ENCODE measurements at places on chromosomes 5 and 9.

- DNase-seq: peak; percentile 51
Measured at GRCh38 chr5:134738963-134739661, 764 bp downstream of the CAMLG start.

- no peak for DNase-seq
Measured at GRCh38 chr9:19492775-19493173, 84.0 kb downstream of the ACER2 start.

DNA sequence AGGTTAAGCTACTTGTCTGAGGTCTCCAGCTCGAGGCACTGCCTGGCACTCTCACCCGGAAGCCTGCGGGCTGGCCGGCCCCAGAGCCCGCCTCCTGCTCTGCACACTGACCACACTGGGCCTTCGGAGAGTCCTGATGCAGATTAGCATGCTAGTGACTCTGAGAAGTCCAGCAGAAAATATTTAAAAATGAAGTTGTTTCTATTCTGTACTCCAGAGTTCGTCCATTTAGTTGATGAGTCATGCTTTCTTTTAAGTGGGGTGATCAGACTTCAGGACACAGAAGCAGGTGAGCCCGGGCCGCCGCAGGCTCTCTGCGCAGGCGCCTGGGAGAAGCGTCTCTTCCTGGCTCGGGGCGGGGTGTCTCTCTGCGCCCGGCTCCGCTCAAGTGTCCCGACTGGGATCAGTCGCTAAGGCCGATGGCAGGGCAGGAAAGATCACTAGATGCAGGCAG is 32.5 kb downstream of the FAM240B start:
- no peak for DNase-seq

DNA sequence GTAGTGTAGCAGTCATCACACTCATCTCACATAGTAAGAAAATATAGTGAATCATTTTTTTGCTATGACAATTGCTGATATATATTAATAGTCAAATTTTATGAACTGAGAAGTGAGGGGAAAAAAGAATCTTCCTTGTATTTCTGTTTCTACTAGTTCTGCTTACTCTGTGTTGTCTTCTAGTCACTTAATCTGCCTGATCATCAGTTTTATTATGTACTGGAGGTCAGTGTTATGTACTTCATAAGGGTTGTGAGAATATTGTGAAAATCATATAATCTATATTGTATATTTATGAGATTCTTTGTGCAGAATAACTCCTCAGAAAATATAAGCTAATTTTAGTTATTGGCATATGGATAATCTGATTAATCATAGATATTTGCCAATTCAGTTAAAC is 546.9 kb upstream of the RIOK2 start:
- no peak for DNase-seq

DNA sequence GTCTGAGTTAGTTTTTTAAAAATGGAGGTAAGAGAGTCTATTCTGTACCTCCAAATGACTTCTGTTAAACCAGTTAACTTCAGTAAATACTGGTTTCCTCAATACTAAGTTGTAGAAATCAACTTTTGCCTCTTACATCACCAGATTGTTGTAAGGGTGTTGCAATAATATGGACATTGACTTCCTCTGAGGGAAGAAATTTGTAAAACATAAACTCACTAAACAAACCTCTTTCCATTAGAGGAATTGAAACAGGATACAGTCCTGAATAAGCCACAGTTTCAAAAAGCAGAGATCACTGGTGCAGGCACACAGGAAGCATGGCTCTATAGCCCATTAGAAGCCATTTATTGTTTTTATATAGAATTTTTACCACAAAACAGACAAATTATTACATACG is 32.7 kb upstream of the SLCO6A1 start:
- no peak for DNase-seq

GRCh38 chr9:124386201-124386600 is 29.0 kb downstream of the PSMB7 start:
- DNase-seq: no peak

GRCh38 chr5:13910637-13911288 is 33.7 kb downstream of the DNAH5 start:
- DNase-seq: no peak

DNA sequence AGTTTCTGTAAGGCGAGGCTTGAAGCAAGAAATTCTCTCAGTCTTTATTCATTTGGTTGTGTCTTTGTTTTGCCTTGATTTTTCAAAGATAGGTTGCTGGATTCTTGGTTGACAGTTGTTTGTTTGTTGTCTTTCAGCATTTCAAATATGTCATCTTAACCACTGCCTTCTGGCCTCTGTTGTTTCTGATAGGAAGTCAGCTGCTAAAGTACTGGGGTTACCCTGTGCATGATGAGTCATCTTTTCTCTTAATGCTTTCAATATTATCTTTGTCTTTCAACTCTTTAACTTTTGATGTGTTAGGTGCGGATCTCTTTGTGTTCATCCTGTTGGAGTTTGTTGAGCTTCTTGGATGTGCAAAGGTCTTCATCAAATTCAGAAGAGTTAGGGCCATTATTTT is 1571.3 kb downstream of the MAT2B start:
- DNase-seq: no peak

- DNase-seq: no peak
Measured at GRCh38 chr5:90438100-90438499, 28.5 kb upstream of the CETN3 start.

GRCh38 chr9:91086657-91087461 is 274.9 kb downstream of the AUH start:
- DNase-seq: no peak

DNA sequence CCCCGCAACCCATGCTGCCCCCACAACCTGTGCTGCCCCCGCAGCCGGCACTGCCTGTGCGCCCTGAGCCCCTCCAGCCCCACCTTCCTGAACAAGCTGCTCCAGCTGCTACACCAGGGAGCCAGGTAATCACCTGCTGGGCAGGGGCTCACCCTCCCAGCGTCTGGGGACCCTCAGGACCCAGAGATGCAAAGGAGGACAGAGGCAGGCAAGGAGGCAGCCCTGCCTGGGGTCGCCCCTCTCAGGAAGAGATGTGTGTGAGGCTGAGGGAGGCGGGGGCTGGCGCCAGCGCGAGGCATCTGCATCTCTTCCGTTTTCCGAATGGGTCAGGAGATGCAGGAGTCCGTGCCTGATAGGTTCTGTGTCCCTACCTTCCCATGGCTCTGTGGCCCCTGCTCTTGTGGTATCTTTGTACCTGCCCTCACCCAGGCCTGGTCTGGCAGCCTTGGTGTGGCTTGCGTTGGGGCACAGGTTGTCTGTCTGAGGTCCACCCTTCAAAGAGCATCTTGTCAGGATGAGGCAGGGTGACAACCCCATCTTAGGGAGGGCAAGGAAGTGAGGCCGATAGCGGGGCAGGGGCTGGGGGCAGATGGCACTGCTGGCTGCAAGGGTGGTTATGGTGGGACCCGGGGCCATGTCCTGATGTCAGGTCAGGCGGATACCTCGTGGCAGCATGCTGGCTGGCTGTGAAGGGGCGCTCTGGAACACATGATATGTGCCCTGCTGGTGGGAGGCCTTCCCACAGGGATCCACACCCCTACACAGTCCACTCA is 75.7 kb downstream of the WNK2 start:
- peak; percentile 21 for DNase-seq

- DNase-seq: no peak
Measured at GRCh38 chr9:87787735-87788134, 61.8 kb downstream of the CTSL start.

DNA sequence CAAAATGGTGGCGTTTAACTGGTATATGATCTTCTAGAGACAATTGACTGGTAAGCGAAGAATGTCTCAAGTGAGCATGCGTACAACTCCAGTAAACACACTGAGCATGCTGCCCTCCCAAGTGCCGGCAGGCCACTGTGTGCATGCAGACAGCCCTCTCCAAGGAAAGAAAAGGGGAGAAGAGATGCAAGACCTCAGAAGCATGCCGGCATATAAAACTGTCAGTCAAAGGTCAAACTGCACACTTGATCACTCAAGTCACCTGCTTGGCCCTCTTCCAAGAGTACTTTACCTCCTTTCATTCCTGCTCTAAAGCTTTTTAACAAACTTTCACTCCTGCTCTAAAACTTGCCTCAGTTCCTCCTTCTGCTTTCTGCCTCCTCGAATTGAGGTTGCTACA is 910.2 kb downstream of the TAF11L14 start:
- DNase-seq: no peak

DNA sequence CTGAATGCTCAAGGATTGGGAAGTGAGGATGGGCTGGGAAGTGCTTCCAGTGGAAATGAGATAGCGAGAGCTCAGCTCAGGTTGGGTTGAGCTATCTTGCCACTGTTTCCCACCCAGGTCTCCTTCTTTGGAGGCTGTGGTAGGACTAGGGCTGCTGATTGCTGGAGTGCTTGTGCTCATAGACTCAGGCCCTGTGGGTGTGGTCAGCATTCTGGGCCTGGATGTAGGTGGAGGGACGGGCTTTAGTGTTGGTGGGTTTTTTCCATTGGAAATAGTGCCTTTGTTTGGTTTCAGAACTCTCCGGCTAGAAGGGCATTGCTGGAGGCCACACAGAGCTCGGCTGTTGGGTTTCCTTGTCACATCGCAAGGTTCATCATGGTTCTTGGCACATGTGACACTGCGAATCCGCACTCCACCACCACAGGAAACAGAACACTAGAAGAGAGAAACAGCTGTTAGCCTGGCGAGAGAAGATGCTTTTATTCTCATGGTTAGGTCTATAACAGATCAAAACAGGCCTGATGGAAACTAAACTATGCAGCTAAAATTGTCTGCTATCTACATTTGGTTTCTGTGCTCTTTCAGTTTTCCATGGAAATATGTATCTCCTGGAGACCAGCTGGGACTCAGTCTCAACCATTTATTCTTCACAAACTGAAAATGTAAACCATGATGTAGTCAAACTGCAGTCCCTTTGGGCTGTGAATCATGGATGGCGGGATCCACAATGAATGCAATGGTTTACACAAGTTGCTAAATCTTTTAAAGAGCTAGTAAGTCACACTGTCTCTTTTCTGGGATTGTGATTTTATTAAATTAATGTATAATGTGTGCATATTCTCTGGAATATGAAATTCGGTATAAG is 136.2 kb downstream of the TARS1 start:
- no peak for DNase-seq

DNA sequence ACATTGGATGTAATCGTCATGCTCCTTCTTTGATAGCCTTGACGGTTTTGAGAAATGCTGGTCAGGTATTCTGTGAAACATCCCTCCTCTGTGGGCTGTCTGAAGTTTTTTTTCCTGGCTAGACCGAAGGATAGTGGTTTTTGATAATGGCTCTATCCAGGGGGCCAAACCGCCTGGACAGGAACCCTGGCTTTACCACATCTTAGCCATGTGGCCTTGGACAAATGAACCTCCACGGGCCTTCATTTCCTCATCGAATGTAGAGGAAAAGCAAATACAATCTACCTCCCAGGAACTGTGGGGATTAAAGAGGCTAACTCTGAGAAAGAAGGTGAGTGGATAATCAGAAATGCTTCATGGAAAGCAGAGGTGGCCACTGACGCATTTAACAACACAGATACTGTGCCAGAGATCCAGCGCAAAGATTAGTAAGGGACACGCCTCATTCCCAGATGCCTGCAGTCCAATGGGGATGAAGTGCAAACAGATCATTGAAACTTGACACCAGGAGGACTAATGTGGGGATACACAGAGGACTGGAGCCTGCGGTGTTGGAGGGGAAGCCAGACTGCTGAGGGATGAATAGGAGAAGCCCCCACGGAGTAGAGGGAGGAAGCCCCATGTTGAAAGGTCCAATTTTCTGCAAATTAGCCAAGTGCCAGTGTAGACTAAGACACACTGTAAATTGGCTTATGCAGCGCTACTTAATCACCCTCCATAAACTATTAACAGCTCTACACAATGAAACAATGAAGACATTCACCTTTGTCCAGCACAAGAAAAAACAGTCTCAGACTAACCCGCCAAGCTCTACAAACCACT is 41.6 kb downstream of the MYO10 start:
- DNase-seq: no peak

DNA sequence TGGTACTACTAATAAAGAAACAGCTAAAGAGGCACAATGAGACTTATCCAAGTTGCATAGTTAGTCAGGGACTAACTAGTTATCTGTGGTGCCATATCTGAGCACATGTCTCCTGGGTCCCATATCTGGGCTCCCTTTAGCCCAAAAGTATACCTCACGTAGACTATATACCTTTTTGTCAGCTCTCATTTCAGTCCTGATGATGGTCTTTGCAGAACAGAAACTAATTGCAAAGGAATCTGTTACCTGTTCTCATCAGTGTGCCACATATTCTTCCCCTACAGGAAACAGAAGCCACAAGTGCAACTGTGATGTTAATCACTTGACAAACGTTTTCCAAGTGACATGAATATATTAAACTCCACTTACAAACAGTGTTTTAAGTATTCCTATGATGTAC is 395.2 kb downstream of the KIAA0825 start:
- no peak for DNase-seq

DNA sequence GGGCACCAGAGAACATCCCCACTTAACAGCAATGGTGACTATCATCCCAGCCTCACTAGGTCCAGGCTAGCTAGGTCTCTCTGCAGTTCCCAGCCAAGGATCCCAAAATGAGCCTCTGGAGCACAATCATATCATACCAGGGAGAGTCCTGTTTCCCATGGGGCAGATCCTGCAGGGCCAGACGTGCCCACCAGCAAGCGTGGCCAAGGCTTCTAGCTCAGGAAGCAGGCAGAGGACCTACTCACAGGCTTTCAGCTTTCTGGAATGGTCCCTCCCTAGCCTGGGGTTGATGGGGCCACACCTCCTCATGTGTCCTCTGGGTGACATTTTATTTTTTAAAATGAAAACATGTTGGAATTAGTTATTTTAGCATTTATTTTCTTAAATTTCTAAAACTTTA is 45.7 kb upstream of the PITX1 start:
- DNase-seq: no peak

DNA sequence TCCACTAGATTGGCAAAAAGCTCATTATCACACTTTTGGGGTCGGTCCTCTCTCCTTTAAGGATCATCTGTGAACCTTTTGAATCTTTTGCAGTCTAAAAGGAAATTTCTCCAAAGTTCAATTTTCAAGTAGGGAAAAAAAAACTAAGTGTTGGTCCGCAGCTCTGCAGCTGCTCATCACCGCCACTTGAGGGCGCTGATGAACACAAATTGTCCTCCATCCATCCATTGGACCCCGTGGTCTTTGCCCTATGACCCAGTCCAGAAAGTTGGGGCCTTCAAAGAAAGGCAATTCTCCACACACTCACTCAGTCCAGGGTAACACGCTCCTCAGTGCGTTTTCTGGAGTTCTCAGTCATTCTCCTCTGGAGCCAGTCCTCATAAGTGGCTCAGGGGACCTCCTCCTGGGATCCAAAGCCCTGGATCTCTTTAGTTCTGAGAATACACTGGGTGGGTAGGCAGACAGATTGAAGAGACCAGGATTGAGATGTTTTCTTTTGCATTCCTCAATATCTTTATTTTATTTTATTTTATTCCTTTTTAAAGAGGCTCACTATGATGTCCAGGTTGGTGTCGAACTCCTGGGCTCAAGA is 63.6 kb upstream of the SLC28A3 start:
- DNase-seq: no peak

GRCh38 chr9:27880635-27881034 is 307.4 kb upstream of the C9orf72 start:
- DNase-seq: no peak

- no peak for DNase-seq
Measured at GRCh38 chr5:54090495-54091120, 219.8 kb downstream of the ARL15 start.

- no peak for DNase-seq
Measured at GRCh38 chr9:128244837-128245231, 31.0 kb downstream of the GOLGA2 start.

Measured in CD4-positive, alpha-beta T cell (primary cell).